ENCODE measurements at places on chromosomes 7 and 10.

DNA sequence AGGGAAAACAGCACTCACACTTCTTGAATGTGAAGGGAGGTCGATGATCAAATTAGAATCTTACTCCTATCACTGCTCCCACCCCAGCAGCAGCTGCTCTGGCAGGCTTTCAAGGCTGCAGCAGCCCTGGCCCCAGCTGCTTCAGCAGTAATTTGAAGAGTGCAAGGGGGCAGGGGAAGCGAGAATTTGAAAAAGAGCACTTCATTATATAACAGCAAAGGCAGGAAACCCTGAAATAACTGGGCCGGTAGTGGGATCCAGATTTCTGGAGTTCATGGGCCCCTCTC lies 44.9 kb downstream of the MYPN start:
- no peak for DNase-seq

DNA sequence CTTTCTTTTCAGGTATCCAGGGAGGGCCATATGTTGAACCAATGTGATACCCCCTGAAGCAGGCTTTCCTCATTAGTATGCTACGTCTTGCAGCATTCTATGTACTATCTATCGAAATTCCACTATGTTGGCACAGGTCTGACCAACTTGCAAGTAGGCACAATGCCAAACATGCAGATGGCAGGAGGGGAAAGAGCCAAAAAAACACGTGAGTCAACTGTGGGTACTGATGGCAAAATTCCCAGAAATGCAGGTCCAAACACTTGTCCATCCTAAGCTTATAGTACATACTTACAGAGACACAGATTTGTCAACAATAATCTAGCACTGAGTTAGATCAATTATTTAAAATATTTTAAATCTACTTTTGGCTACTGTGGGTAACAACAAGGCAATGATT lies 394.9 kb downstream of the DGKB start:
- DNase-seq: no peak

DNA sequence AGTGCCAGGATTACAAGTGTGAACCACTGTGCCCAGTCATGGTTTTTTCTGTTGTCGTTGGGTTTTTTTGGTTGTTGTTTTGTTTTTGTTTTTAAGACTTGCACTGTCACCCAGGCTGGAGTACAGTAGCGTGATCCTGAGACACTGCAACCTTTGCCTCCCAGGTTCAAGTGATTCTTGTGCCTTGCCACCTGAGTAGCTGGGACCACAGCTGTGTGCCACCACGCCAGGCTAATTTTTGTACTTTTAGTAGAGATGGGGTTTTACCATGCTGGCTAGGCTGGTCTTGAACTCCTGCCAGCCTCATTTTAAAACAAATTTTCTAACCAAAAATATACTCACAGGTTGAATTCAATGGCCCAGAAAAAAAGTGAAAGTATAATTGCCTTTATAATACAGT lies 174.1 kb downstream of the AHR start:
- DNase-seq: no peak

- DNase-seq: no peak
These were observed 43.6 kb downstream of the KLHDC10 start for GRCh38 chr7:130113887-130114286.

GRCh38 chr10:110304394-110304779 lies 333 bp downstream of the SMNDC1 start:
- DNase-seq: no peak

GRCh38 chr7:50397971-50398324 lies 52.2 kb downstream of the FIGNL1 start:
- no peak for DNase-seq

GRCh38 chr10:80131499-80131901 lies 1.0 kb upstream of the PLAC9 start:
- no peak for DNase-seq

- no peak for DNase-seq
These were observed 70.2 kb downstream of the HTR7 start for GRCh38 chr10:90787393-90788198.

GRCh38 chr7:123075838-123076467 lies 80.5 kb upstream of the TAS2R16 start:
- DNase-seq: no peak

DNA sequence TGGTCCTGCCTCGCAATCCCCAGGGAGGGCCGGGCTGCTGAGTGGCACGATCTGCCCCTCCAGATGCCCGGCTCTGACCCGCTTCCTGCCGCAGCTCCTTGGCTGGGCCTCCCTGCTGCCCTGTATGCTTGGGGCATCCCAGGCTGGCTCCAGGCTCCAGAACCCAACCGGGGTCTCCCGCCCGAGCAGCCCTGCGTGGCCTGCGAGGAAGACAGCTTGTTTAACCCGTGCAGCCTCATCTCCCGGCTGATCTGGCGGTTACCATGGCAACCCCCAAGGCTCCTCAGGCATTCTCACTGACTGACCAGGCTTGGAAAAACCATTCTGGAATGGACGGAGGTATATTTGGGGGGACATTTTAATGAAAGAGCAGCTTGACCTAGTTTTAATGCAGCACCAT lies 232.4 kb upstream of the MYO3A start:
- DNase-seq: no peak

Measured in sciatic nerve (tissue), 2 donors.